ENCODE measurements at places on chromosomes 3 and 15.

DNA sequence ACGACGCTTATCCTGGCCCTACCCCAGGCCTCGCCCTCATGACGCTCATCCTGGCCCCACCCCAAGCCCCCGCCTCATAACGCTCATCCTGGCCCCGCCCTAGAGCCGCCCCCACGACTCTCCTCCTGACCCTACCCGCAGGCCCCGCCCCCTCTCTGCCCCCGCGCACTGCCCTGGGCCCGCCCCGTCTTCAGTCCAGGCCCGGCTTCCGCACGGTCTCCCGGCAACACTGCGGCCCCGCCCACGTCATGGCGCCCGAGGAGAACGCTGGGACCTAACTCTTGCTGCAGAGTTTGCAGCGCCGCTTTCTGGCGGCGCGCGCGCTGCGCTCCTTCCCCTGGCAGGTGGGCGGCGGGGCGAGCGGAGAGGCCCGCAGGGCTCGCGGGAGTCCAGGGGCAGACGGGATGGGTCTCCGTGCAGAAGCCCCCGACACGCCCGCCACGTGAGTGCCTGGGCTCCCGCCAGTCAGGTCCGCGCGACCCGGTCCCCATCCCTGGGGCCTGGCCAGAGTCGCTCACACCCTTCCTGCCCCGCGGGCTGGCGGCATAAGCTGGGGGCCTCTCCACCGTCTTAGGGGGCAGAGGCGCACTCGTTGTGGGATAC is 52.5 kb upstream of the ROPN1B start:
- peak; percentile 96 for DNase-seq

GRCh38 chr3:134350266-134350665 is 24.0 kb downstream of the AMOTL2 start:
- DNase-seq, result no peak

DNA sequence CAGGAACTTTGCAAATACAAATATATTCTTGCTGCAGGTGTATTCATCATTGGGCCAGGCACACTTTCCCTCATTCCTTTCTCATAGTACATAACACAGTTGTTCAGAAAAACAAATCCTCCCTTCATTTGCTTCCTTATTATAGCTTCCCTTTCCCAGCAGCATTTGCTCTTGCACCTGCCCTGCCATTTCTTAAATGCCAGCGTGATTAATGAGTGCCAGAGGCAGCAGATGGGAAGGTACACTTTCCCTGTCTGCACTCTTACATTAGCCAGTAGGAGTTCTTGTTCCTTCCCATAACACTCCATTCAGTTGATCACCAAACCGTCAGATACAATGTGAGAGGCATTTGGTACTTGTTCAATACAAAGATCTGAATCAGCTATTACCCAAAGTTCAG is 128.5 kb upstream of the GAP43 start:
- DNase-seq, result no peak

GRCh38 chr15:76470691-76471090 is 134.1 kb downstream of the ISL2 start:
- DNase-seq, result no peak

- no peak for DNase-seq
These were observed 116.5 kb downstream of the UBE2E2 start for GRCh38 chr3:23319366-23320312.

DNA sequence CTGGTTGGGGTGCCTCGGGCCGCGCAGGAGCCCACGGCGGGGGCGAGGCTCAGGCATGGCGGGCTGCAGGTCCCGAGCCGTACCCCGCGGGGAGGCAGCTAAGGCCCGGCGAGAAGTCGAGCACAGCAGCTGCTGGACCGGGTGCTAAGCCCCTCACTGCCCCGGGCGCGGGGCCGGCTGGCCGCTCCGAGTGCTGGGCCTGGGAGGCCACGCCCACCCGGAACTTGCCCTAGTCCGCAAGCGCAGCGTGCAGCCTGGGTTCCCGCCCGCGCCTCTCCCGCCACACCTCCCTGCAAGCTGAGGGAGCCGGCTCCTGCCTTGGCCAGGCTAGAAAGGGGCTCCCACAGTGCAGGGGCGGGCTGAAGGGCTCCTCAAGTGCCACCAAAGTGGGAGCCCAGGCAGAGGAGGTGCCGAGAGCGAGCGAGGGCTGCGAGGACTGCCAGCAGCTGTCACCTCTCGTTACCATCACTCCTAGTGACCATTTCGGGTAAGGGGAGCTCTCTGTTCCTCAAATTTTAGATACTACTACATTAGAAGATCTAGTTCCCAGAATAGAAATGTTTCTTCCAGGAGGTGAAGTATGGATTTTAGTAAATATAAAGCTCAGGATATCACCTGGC is 417.0 kb upstream of the AGTR1 start:
- DNase-seq, result no peak

GRCh38 chr15:50137330-50137761 is 18.3 kb upstream of the ATP8B4 start:
- DNase-seq, result peak; percentile 66
